ENCODE measurements at places on chromosomes 16 and 17. TPM values are rescaled to one million over a fixed set of nuclear protein-coding genes. Genes with fewer than 3 reads are reported as not detected.

XPO6 gene
- 67.0 TPM for total RNA-seq

NOXO1 gene
- 0.39 TPM for total RNA-seq

MYH8 gene
- 442 TPM for total RNA-seq

SAMD14 gene
- total RNA-seq = 1.4 TPM

LDHD gene
- 7.5 TPM for total RNA-seq

FAM20A gene
- 4.7 TPM for total RNA-seq

DNA sequence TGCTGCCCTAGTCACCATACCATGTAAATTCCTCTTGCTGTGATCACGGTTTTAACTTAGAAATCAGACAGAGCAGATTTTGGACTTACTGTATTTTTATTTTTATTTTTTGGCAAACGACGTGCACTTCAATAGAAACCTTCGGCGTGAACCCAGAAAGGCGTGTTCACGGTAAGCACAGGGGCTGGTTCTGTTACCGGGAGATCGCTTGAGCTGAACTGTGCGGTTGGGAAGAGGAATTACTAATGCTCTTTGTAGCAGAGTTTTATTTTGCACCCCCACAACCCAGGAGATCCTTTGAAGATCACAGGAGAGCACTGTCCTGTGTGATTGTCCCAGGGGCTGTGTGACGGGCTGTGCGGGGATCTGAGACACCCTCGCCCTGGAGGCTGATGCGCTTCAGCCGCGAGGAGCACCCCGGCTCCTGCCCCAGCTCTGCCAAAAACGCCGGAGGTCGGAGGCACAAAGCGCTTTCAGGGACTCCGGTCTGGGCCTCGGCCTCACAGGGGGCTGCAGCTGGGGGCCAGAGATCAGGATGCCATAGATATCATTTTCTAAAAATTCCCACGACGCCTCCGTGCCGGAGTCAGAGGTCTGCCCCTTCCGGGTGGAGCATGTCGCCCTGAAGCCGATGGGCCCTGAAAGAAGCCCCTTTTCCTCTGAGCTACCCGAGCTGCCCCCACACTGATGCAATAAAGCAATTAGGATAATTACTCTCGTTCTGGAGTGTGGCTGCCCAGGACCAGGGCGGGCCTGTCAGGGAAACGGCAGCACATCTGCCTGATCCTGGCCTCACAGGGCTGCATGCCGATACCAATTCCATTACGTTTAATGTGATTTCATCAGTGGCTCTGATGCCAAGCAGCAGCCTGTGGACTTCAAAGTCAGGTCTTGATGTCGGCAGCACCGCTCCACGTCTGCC lies 71.8 kb downstream of the LMF1 start:
- no peak for DNase-seq

GRCh38 chr16:73058616-73059409 lies 10.9 kb upstream of the ZFHX3 start:
- DNase-seq = no peak

DNA sequence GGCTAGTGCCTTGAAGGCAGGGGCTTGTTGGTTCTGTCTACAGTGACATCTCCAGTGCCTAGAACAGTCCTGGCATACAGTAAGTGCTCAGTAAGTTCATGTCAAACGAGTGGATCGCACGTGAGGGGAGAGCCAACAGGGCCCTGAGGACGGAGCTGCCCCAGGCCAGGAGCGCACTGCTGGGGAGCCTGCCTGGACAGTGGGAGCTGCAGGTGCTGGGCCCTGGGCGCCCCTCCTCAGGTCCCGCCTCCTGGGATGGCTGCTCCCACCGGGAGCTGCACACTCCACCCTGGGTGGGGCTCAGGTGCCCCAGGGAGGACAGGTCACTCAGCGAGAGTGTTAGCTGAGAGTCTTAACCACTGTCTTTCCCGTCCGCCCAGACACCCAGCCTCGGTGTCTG lies 1.8 kb downstream of the EVPL start:
- DNase-seq = no peak

GRCh38 chr17:69103557-69104233 lies 38.0 kb downstream of the ABCA6 start:
- DNase-seq = no peak

DNA sequence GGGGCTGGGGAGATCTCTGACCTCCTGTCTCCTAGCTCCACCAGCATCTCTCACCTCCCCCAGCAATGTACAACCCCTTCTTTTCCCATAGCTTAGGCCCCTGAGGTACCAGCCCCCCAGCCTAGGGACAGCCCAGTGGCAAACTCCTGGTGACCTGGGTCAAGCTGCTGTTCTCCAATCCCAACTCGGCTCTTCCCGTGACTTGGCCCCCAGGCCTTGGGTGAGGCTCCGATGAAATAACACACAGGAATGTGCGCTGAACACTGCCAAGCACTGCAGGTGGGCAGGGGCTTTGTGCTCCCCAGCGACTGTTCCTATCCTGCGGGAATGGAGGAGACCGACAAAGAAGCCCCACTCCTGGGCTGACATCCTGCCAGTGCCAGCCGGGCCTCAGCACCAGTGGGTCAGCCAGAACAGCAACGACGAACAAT lies 63.7 kb upstream of the AMZ2 start:
- no peak for DNase-seq

DNA sequence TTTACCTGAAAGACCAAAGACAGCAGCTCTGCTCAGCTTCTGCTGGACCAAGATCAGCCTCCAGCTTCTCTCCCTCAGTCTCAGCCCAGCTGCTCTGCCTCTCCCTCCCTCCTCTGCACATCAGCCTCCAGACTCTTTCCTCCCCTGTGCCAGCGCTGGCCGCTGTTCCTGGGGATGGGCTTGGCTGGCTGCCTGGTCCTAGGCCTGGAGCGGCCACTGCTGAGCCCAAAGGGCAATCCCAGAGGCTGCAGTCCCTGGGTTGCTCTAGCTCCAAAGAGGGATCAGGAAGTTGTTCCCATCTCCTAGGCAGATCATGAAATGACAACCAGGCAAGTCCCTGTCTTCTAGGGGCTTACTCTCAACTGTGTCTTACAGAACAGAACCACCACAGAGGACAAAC lies 31.3 kb downstream of the DCUN1D3 start:
- DNase-seq = no peak

GRCh38 chr17:43434902-43435319 lies 36.1 kb downstream of the ARL4D start:
- no peak for DNase-seq

- no peak for DNase-seq
Observed at GRCh38 chr16:58551496-58551895, 36.2 kb downstream of the SETD6 start.

Measured in skin of body (tissue), 3 donors.